ENCODE measurements at places on chromosomes 1 and 21.

DNA sequence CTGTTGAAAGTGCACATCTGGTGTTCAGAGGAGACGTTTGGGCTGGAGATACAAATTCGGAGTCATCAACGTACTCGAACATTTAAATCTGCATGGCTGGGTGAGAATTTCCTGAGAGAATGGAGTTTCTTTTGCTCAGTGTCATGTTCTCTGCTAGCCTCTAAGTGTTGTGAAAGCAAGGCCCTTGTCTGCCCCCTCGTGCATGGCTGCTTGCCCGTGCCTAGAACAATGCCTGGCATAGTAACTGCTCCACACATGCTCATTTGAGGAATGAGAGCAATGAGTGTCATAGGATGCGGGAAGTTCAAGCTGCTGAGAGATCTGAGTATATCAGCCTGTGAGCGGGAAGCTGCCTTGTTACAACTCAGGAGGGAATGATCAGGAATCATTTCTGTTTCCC is 171.1 kb upstream of the CSF3R start:
- DNase-seq: no peak

GRCh38 chr1:40966417-40966816 is 13.1 kb upstream of the CTPS1 start:
- DNase-seq: no peak

- DNase-seq: no peak
Measured at GRCh38 chr1:228717081-228717480, 18.2 kb upstream of the RHOU start.

- no peak for DNase-seq
Measured at GRCh38 chr1:192959657-192960186, 99.4 kb downstream of the UCHL5 start.

DNA sequence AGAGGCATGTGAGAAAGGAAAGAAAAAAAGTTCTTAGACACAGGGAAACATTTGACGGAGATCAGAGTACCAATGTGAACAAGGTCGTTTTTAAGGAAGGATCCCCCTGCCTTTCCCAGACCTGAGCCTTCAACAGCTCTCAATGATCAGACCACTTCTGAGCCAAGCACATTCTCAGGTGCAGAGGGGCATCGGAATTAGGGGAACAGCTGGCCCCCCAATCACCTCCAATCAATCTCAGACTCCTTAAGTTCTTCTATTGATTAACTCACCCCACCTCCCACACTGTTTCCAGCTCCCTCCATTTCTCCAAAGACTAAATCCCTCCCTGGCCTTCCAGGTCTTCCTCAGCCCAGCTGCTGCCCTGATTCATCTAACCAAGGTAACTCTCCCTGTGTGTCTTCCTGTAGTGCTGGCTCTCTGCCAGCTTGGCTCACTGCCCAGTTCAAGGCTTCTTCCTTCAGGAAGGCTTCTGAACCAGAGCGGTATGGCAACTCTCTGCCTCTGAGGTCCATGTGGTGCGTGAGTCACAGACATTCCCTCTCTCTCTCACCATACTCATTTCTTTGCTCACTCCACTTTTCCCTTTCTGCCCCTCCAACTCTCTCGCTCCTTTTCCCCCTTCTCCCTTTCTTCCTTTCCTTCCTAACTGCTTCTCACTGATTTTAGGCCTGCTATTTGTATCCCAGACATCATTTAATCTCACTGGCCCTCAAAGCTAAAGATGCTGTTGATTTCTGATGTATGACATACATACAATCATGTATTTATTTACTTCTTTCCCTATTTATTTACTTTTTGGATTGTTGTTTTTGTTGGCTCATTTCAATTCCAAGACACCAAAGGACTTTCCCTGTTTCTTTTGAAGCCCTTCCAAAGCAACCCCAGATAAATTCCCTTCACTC is 18.1 kb downstream of the CFAP45 start:
- DNase-seq: no peak

DNA sequence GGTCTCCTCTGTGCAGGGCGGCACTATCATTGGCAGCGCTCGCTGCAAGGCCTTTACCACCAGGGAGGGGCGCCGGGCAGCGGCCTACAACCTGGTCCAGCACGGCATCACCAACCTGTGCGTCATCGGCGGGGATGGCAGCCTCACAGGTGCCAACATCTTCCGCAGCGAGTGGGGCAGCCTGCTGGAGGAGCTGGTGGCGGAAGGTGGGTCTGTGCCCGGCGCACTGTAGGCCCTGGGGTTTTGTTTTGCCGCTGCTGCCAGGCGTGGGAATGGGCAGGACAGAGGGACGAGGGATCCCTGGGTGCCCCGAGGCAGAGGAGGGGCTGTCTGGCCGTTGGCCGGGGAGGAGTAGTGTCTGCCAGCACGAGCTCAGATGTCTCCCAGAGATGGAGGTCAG is 12.2 kb downstream of the PFKL start:
- DNase-seq: no peak

DNA sequence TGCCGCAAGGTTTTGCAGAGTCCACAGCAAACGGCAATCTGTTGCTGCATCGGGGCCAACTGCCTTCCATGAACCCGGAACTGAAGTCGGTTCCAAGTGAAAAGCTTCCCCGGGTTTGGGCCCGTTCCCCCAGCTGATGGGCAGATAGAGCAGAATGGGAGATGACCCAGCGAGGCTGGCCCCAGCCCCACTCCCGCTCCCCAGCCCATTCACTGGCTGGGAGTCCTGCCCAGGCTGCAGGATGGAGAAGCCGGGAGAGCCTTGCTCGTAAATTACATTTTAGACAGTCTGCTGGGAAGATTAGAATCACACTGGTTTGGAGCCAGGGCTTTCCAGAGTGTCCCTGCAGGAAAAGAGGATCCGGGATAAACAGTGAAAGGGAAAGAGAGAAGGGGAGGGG is 31.6 kb upstream of the PAX7 start:
- no peak for DNase-seq

DNA sequence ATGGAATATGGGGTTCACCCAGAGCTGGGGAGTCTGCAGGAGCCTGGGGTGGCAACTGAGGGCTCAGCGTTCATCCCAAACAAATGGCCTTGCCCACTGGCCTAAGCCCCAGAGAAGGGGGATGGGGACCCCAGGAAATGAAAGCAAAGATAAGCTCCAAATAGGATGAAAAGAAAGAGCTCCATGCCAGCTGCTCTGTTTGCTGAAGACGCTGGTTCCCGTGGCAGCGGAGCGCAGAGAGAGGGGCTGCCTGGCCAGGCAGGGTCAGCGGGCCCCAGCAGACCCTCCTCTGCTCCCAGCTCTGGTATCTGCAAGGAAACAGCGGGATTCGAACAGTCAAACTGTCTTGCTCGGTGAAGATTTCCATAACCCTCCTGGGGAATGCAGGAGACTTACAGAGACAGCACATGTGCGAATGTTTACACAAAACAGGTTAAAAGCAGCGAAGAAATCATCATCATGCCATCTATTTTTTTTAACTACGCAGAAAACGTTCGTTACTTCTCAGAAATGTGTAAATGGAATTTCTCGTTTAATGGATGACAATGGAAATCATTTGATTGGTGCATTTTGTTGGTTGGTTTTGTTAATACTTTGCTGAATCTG is 94.4 kb downstream of the PDE9A start:
- DNase-seq: no peak
